ENCODE measurements at places on chromosomes 5 and 9.
A peak's percentile ranks its signal among the peaks of the same experiment; 100 is the strongest.

DNA sequence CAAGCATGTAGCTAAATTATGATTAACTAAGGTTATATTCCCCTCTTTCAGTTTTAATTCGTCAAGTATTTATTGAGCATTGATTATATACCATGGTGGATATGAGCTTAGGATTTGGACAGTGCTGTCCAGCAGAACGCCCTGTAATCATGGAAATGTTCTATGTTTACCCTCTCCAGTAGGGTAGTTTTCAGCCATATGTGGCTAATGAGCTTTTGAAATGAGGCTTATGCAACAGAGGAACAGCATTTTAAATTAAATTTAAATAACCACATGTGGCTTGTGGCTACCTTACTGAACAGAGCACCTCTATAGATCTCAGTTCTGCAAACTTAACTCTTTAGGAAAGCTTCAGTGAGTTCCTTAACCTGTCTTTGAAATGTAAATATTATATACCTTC, 59.1 kb downstream of the JMY start:
- DNase-seq, result no peak

DNA sequence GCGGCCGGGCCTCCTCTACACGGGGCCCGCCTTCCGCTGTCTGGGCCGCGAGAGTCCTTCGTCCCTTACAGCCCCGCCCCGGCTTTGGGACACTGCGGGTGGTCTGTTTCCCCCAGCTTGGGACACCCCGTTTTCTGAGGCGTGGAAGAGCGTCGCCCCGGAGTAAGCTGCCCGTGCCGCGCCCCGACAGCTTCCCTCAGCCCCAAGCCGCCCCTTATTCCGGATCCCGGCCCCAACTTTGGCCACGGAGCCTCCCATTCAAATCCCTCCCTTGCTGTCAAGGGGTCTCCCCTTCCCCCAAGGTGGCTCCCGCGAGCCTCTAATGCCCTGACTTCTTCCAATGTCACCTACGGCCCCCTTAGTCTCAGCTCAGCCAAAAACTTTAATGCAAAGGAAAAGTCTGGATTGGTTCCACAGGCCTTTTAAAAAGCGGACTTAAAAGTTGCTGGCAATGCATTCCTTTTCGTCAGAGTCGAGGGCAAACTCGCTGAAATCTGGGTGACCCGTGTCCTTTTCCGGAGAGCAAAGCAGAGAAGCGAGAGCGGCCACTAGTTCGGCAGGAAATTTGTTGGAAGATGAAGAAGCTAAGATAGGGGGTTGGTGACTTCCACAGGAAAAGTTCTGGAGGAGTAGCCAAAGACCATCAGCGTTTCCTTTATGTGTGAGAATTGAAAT, 19.8 kb downstream of the EXOSC2 start:
- no peak for DNase-seq

GRCh38 chr5:154631141-154631540, 124.0 kb upstream of the LARP1 start:
- no peak for DNase-seq

- no peak for DNase-seq
These were observed 14.7 kb upstream of the SARDH start for GRCh38 chr9:133752739-133753446.

DNA sequence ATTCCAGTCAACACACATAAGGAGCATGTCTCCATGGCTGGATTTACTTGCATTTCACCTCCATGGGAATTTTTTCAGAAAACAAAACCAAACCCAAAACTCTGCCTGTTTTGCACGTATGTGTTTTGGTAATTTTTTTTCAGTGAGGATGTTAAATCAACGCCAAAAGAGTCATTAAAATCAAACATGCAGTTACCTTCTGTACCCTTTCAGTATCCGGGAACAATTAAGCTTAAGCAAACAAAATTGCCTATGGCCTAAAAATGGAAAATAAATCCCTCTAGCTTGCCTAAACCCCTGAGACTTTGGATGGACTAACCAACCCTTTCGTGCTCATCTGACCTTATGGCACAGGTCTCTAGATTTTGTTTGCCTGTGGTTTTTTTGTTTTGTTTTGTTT, 209.2 kb upstream of the KLF4 start:
- no peak for DNase-seq

- peak; percentile 2 for DNase-seq
These were observed 41.4 kb downstream of the PSIP1 start for GRCh38 chr9:15469406-15469805.

- DNase-seq, result no peak
These were observed 2.0 kb upstream of the TNFAIP8 start for GRCh38 chr5:119353686-119354366.

DNA sequence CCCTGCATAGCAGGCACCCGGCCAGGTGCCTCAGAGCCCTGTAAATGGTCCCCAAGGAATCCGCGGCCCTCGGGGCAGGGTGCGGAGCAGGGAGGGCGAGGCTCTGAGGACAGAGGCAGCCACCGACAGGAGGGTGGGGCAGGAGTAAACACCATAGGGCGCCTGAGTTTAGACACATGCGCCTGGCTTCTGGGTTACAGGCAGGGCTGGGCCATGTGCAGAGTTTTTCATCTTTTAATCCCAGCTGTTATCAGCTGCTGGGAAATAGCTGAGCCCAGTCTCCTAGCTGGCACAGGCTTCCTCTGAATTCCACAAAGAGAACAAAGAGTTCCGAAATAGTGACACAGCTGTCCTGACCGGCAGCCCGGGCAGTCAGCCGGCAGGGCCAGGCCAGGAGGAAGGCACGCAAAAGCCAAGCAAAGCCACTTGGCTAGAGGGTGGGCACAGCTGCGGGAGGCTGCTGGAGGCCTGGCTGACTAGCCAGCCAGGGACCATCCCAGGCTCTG, 98.9 kb upstream of the PHYKPL start:
- DNase-seq, result no peak

GRCh38 chr9:130893341-130894101, 3.1 kb downstream of the QRFP start:
- no peak for DNase-seq

GRCh38 chr9:101677861-101678260, 60.6 kb downstream of the GRIN3A start:
- no peak for DNase-seq

Data from non-pigmented ciliary epithelial cell (primary cell).